Stimulated activated CD4-positive, alpha-beta T cell treated with anti-CD3 and anti-CD28 coated beads, Interleukin-12 subunit alpha, Interleukin-12 subunit beta, amount 100 ng/mL, for 24 hours (primary cell): ENCODE measurements at places on chromosomes 7 and 10.

GRCh38 chr10:112230325-112230988, 46.9 kb upstream of the GPAM start:
- no peak for DNase-seq

DNA sequence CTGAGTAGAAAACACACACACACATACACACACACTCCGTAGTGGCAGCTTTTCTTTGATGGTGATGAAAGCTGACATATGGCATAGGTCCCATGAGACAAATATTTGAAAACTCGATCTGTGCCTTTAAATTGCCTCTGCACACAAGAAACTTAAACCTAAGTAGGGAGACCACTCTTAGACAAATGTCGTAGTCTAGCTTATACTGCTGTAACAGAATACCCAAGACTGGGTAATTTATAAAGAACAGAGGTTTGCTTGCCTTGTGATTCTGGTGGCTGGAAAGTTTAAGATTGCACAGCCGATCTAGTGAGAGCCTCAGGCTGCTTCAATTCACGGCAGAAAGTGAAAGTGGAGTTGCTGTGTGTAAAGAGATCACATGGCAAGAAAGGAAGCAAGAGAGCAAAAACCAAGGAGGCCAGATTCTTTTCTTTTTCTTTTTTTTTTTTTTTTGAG, 489.4 kb upstream of the SORCS1 start:
- DNase-seq: no peak

DNA sequence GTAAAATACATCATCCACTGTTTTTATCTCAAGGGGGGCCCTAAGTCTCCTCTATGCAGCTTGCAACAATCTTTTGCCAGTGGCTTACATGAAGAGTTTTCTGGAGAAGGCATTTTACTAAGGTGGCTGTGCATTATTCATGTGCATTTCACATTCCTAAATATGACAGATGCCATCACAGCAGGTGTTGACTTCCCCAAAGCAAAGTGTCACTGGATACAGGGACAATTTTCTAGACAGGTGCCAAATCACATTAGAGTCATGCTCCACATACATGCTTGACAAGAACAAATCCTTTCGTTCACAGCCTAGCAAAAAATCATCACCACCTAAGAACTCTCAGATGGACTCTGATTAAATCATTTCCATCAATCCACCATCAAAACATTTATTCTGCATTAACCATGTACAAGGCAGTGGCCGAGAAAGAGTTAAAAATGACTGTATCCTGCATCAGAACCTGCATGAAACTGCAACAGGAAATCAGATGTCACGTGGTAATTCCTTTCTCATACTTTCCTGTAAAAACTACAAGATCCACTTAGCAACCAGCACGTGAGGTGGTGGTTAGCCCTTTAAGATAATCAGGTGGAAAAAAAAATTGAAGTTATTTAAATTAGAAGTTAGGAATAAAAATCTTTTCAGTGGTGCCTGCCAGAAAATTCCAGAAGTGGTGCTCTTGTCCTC, 88.2 kb upstream of the AFAP1L2 start:
- DNase-seq: no peak

- no peak for DNase-seq
Measured at GRCh38 chr10:86364491-86365345, 1.9 kb downstream of the GRID1 start.

- no peak for DNase-seq
Measured at GRCh38 chr7:114936471-114936870, 14.6 kb downstream of the MDFIC start.

DNA sequence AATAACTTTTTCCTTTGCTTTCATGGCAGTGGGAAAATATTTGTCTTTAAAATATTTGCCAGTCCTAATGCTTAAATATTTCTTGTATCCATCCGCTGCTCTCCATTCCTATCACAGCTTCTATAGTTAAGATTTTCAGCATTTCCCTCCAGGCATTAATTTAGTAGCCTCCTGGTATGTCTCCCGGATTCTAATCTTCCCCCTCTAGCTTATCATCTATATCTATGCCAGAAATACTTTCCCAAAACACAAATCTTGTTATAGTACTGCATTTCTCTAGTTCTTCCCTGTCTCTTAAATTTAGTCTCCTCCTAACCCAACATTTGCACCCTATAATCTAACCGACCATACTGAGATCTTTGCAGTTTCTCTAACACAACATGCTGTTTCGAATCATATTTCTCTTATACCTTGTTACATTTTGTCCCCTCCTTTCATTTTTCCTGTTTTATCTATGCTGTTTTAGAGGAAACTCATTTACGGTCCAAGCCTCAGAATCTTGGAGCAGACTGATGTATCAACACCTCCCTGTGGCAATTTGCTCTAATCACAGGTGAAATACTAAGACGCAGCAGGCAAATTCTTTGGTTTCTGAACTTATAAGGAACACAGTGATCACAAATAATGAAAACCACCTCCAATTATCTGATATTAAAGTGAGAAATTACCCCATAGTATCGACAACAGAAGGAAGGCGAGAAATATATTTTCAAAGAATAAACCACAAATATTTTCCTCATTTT, 10.3 kb downstream of the CNTNAP2 start:
- no peak for DNase-seq

GRCh38 chr10:93671042-93671441, 31.4 kb downstream of the FRA10AC1 start:
- DNase-seq: no peak

DNA sequence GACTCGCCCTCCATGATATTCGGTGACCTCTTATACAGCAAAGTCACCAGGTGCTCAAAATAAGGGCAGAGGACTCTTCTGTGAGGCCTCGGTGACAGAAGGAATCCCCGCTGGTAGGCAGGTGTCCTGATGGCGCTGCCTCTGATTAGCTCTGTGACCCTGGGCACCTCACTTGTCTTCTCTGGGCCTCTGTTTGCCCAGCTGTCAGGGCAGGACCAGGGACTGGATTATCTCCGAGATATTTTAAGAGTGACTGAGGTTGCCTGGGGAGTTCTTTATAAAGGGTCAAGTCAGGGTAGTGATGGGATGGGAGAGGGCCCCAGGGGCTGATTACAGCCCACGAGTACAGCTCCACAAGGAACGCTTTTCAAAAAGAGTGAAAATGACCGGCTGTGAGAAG, 70.9 kb upstream of the SAMD8 start:
- no peak for DNase-seq

- DNase-seq: no peak
Measured at GRCh38 chr7:155207326-155208002, 90.2 kb upstream of the INSIG1 start.

- DNase-seq: no peak
Measured at GRCh38 chr10:119318411-119319160, 111.2 kb downstream of the GRK5 start.

GRCh38 chr7:141511676-141512396, 39.4 kb upstream of the AGK start:
- no peak for DNase-seq

- no peak for DNase-seq
Measured at GRCh38 chr10:11177926-11178471, 160.3 kb downstream of the CELF2 start.

DNA sequence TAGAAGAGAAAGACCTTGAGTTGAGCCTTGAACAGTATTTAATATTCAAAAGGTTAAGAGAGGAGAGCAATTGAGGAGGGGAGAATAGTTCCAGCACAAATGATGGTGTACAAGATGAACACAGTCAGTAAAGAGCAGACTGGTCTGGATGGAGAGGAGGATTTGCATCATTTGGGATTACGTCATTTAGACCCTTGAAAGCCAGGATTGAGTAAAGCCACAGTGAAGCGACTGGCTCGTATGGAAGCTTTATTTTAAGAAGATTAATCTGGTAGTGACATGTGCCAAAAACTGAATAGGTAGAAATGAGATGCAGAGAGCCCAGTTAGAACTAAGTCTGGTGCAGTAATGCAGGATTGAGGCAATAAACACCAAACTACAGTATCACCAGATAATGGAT, 52.6 kb downstream of the TRUB1 start:
- no peak for DNase-seq

DNA sequence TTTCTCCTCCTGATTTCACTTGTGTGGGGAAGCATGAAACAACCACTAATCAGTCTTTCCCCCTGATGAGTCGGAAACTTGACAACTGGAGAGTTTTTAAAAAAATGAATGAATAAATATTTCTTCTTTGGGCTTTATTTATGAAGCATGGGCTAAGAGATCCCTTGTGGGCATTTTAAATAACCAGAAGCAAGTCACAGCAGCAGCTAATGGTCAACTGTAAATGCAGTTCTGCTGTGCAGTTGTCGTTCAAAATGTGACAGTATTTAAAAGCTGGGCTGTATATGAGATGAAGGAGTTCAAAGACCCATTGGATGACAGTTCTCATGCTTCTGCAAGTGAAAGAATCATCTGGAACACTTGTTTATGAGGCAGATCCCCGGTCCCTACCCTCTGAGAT, 54.1 kb downstream of the STEAP1B start:
- no peak for DNase-seq

DNA sequence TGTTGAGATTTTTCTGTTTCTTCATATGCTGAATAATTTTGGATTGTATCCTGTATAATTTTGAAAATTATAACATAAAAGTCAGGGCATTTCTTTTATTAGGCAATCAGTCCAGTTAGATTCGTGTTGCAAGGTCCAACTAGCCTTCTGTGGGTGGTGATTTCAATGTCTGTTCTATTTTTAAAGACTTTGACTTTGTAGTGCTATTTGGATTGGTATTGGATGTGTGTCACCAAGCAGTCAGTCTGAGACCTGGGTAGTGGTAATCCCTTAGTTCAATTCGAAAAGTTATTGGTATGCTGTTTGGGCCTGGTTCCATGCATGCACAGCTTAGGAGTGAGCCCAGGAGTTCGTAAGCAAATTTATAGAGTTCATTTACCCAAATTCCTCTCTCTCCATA, 82.2 kb downstream of the EPDR1 start:
- DNase-seq: no peak

GRCh38 chr7:111741811-111742240, 179.5 kb upstream of the IMMP2L start:
- DNase-seq: no peak

DNA sequence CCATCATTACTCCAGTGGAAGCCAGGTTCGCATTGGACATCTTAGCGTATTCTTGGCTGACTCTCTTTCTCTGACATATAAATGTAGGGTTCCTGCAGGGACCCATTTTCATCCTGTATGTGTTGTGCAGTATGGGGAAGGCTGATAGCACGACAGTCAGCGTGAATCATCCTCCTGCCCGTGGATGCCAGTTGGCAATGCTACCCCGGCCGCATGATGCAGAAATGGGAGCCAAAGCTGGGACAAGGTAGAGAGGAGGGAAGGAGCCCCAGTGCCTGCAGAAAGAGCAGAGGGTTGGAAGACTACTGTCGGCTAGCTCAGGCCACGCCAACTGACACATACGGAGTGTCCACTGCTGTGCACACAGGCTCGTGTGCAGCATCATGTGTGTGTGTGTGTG, 251.6 kb downstream of the SKAP2 start:
- no peak for DNase-seq

GRCh38 chr10:1920941-1921340, 183.6 kb upstream of the ADARB2 start:
- no peak for DNase-seq

- no peak for DNase-seq
Measured at GRCh38 chr7:114760477-114760876, 161.4 kb upstream of the MDFIC start.

- DNase-seq: no peak
Measured at GRCh38 chr7:14398526-14398925, 409.1 kb upstream of the ETV1 start.

GRCh38 chr7:12722136-12722535, 34.7 kb downstream of the ARL4A start:
- DNase-seq: no peak

DNA sequence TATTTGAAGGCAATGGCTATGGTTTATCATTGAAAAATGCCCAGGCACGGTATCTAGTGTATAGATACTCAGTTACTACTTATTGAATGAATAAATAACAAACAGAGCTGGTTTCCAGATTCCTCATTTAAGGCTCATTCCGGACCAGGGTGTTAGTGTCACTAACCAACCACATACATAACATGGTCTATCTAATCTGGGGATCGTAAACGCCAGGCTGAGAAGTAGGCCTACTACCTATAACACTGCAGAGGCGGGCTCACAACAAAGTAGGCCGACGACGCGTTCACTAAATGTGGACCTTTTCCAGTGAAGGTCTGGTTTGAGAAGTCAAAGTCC, 423 bp downstream of the LSM5 start:
- no peak for DNase-seq

GRCh38 chr7:32415936-32416335, 74.2 kb downstream of the LSM5 start:
- DNase-seq: no peak

DNA sequence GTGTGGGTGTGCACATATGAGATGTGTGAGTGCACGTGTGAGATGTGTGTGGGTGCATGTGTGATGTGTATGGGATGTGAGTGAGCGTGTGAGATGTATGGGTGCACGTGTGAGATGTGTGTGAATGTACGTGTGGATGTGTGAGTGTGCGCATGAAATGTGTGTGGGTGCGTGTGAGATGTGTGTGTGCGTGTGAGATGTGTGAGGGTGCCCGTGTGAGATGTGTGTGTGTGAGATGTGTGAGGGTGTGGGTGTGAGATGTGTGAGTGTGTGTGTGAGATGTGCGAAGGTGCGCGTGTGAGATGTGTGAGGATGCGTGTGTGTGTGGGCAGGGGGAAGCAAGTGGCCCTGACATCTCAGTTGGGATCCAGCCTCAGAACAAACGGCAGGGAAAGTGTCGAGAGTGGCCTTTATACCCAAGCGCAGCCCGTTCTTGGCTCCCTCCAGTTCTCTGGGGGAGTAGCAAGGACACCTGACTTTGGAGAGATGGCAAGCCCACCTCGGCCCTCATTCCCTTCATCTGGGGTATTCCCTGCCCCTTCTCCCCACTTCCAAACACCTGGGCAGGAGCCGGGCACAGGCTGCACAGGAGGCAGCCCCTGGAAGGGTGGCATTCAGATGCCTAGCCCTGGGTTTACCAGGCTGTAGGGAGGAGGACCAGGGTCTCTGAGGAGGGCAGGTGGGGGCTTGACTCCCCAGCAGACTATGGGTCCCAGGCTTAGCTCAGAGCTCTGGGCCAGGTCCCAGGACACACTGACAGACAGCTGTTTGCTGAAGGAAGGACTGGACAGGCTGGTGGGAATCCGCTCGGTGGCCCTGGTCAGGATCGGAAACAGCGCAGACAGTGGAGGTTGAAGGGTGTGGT, 31.6 kb downstream of the PPIF start:
- no peak for DNase-seq

DNA sequence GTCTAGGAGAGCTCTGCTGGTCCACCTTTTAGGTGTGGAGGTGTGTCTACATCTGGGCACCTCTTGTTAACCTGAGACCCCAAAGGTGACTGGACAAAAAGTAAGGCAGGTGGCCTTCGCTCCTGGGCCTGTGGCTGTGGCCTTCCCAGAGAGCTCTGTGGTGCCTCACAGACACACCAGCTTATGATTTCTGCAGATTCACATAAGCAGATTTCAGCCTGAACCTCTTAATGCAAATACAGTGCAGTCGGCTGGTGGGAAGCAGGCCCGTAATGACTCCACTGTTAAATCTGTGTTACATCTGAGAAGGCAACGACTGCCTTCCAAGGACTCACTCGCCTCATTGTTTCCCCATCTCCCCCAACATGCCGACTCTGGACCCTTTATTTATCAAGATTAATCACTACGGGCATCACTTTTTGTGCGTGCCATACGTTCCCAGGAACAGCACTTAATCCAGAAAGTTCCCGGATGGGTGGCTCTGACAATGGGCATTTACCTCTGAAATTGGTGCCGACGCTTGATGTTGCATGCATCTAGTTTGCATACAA, 119.8 kb downstream of the EBF3 start:
- DNase-seq: no peak

- no peak for DNase-seq
Measured at GRCh38 chr10:95841661-95842498, 65.9 kb upstream of the CC2D2B start.

GRCh38 chr10:52573347-52573746, 199.2 kb downstream of the MBL2 start:
- DNase-seq: no peak
